ENCODE measurements at places on chromosomes 13 and 19.

DNA sequence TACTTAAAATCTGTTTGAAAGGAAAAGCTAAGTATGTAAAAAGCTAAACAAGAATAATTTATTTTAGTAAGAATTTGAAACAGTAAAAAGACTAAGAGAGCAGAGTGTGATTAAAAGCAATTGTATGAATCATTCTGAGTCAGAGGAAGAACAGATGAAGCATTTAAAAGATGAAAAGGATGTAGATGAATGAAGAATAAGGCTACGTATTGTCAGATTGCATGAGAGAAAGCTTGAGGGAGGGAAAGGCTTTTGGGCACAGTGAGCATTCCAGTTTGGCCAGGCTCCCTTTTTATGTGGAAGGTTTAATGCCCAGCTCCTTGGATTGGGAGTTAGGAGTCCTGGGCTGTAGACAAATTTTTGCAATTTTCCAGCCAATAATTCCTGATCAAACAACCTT, 117.7 kb downstream of the FREM2 start:
- no peak for DNase-seq

DNA sequence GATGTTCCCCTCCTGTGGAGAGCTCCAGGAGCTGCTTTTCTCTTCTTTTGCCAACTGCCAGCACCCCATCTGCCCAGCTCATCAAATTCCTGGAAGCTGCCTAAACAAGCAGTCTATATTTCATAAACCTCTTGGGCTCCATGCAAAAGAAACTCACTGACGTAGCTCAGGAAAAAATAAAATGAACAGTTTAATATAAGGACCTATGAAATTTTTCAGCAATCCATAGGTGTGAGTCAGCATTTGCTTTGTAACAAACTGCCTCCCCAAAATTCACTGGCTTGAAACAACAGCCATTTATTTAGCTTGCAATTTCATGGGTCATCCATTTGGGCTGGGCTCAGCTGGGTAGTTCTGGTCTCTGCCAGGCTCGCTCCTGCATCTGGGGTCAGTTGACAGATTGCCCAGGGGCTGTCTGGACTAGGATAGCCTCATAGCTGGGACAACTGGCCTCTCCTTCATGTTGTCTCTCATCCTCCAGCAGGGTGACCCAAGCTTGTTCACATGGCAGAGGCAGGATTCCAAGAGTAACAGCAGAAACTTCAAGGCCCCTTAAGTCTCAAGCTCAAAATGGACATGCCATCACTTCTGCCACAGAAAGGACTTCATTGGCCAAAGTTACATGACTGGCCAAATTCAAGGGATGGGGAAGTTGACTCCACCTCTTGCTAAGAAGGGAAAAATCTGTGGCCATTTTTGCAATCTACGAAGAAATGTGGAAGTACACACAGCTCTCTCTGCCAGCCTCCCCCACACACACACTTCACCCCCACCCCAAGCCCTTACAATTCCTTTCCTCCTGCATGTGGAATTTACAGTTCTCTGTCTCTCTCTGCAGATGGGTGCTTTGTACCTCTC, 7.9 kb upstream of the PVR start:
- no peak for DNase-seq

- DNase-seq = no peak
Measured at GRCh38 chr13:31768351-31768750, 29.0 kb downstream of the RXFP2 start.

- no peak for DNase-seq
Measured at GRCh38 chr13:30639671-30640070, 22.0 kb downstream of the USPL1 start.

DNA sequence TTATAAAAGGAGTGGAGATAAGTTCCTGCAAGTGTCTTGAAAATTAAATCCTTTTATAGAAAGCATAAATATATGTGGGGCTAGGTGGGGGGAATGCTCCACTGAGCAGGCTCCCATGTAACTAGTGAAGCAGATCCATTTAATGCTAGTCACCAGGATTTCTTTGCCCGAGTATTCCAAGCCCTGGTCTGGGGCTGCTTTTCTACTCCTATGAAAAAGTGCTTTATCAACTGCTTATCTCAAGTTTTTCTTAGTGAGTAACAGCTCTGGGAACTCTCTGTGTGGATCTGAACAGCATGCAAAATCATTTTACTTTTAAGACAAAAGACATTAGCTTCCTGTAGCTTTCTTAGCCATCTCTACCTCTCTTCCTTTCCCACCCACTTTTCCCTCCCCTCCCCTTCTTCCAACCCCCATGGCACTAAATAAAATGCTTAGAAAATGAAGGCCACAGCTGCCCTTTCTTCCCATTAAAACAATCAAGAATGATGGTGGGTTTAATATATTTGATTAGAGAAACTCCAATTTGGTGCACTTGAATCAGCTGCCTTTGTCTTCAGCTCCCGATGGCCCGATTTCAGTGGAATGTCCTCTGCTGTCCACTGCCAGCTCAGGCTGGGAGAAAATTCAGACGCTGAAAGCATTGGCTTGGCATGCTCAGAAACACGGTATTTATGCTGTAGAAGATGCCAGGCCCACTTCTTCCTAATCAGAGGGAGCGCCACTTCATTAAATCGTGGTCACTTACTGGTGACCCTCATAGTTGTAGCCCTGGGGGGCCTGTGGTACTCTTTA, 475.1 kb downstream of the FOXO1 start:
- DNase-seq = no peak

All from dorsolateral prefrontal cortex (tissue), 122 donors.